ENCODE measurements at places on chromosomes 12 and 14.

GRCh38 chr14:48563489-48563888 is 888.1 kb upstream of the MDGA2 start:
- no peak for DNase-seq

DNA sequence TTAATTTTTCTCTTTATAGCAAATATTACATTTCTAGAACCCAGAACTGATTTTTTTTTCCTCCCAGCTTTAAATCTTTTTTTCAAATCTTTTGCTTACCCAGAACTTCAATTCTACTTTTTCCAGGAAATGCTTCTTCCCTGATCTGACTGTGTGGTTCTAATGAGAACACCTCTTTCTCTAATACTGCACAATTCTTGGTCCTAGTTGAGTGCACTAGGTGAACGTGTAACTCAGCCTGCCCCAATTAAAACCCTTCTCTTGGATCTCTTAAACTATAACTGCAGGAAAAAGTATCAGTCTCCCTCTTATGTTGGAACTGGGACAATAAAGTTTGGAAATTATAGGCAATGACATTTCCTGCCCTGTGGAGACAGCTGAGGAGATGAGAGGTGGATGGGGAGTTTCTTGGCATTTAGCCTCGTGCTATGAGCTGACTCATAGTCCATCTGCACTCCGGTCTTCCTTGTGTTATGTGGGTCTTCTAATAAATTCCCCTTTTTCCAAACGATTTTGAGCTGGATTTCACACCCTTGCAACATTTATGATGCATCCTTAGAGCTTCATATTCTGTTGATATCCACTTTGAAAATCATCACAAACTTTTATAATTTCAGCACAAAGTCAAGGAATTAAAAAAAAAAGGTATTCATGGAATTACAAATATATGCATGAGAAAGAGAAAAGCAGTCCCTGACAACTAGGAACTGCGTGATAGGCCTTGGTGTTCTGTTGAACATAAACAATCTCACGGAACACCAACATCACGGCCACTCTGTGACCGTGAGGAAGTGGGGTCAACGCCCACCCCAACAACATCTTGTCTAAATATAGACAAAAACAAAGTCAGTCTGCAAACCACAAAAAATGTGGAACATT is 52.4 kb downstream of the BRMS1L start:
- peak; percentile 88 for DNase-seq

GRCh38 chr14:77613201-77613600 is 3.2 kb downstream of the SPTLC2 start:
- peak; percentile 39 for DNase-seq

- DNase-seq = no peak
Measured at GRCh38 chr12:78560633-78561032, 303.9 kb upstream of the SYT1 start.

DNA sequence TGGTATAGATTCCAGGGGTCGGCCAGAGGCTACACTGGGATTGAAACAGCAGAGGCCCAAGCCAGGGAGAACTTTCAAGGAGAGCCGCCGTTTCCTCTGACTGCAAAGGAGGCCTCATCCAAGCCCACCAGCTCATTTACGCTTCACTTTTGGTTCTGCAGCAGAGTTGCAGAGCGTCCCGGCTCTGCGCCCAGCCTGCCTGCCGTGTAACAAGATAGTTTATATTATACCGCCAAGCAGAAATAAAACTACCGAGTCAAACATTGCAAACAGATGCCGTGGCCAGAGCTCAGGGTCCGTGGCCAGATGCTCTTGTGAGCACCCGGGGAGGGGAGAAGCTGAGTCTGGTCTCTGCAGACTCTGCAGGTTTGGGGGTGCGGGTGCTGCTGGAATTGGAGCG is 60.7 kb upstream of the TBX3 start:
- no peak for DNase-seq

GRCh38 chr12:119444462-119445044 is 110.0 kb downstream of the CCDC60 start:
- DNase-seq = peak; percentile 70
